ENCODE measurements at places on chromosomes 6 and 20.

DNA sequence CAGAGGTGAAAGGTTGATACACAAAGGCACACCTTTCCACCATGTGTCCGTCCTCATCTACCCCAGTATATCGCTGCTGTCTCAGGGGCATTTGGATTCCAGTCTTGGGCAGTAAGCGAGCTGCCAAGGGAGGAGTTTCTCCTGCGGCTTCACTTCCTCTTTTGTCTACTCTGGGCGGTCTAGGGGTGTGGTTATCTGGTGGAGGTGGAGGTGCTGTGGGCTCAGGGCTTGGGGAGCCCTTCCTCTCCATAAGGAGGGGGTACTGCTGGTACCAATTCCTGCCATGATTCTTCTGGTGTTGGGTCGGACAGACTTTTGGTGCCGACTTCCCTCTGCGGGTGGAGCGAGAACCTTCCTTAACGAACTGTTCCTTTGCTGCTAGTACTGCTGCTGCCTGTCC lies 31.9 kb upstream of the FABP7 start:
- no peak for DNase-seq

DNA sequence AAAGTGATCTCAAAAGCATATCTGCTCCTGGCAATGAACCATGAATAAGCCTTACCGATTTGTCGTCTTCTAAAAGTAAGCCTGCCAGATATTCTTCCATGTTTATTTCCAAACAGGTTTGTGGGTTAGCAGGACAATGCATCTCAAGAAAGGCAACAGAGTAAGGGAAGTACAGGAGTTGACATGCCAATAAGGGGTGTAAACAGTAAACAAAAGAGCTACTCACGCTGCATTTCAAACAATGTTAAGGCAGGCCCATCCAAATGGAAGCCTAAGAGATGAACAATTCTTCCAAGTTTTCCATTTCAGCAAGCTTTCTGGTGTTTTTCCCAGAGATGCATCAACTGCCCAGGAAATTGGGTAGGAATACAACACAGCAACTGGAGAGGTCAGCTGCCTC lies 27.8 kb upstream of the CRIP3 start:
- DNase-seq: no peak

DNA sequence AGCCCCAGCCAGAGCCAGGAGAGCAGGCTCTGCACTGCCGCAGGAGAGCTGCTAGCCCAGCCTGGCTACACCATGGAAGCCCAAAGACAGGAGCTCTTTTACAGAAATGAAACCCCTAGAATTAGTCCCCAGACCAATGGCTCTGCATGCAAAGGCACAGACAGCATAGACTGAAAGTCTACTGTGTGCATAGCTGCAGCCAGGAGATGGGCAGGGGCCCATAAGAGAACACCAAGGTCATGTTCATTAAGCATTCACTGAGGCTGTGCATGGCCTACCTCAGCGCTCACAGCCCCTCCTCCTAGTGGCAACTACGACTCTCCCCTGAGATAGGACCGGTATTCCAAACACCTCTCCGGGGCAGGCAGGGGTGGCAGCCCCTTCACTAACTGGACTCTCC lies 34.9 kb downstream of the SNX5 start:
- DNase-seq: no peak

GRCh38 chr6:119138906-119139541 lies 60.6 kb upstream of the FAM184A start:
- no peak for DNase-seq

GRCh38 chr6:43247114-43247999 lies 4.1 kb downstream of the TTBK1 start:
- peak; percentile 72 for DNase-seq

DNA sequence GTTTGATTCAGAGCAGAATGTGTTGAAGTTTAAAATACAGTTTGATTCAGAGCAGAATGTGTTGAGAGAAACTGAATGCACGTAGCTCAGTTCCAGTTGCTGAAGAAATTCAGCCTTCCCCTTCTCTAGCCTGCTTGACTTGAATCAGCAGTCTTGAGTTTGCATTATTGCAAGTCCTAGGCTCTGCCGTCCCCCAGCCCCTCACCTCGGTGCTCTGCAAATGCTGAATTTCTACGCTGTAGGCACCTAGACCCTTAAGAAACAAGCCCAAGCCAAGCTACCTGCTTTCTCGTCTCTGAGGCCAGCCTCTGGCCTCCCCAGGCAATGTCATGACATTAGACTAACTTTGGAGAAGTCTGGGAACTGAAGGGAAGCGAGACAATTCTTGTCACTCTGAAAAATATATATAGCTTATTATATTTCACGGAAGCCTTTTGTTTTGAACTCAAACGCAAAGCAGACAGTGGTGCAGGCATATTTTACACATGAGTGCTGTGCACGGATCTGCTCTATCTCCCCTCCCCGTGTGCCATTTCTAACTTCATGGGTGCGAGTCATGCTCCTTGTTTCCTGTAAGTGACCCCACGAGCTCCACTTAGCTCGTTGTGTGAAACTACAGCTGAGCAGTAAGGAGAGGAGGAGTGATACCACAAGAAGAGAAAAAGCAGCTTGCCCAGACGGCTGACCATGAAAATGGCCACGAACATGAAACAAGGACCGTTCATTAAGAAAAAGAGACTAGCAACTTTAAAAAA lies 71.4 kb upstream of the DUSP22 start:
- DNase-seq: no peak

GRCh38 chr6:27281569-27281968 lies 30.5 kb downstream of the POM121L2 start:
- DNase-seq: no peak

DNA sequence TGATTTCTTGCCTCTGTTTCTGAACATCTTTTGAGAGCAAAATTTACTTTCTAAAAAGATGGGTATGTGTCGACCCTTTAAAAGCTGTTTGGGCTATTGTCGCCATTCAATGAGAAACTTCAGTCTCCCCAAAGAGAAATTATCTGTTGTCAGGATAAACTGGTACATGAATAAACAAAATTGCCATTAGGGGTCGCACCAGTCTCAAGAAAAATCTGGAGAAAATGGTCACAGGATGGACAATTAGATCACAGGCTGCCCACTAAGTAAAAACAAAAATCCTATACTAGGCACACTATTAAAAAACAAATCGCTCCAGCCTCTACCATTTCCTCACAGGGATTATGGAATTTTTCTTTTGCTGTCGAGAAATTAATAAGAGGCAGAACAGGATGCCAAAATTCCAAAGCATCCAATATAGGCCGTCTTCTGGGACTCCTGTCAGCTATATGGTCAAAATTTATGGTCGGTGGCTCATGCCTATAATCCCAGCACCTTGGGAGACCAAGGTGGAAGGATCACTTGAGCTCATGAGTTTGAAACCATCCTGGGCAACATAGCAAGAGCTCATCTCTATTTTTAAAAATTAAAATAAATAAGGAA lies 5.5 kb upstream of the HLA-E start:
- DNase-seq: no peak

DNA sequence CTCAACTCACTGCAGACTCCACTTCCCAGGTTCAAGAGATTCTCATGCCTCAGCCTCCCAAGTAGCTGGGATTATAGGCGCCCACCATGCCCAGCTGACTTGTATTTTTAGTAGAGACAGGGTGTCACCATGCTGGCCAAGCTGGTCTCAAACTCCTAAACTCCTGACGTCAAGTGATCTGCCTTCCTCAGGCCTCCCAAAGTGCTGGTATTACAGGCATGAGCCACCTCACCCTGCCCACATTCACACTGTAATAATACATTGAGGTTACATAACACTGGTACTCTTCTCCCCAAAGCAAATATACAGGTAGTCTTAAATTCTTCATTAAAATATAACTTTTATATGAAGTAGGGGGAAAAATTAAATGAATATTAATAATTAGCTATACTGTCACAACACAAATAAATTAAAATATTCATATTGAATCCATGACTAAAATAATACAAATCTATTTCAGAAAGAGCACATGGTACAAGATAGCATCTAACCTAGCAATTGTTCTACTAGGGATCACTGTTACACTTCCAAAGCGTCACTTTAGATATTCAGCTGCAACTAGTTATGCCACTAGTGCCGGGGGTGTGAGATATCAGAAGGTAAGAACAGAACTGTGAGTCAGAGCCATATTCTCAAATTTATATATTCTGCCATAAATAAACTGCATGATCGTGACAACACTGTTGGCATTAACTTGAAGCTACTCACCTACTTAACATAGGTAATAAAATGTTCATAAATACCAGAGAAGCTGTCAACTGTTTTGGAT lies 169.1 kb upstream of the SHLD1 start:
- no peak for DNase-seq

- DNase-seq: no peak
Measured at GRCh38 chr6:12861603-12862002, 145.0 kb downstream of the PHACTR1 start.

GRCh38 chr6:101845172-101845571 lies 451.7 kb downstream of the GRIK2 start:
- DNase-seq: no peak

GRCh38 chr6:167296902-167297301 lies 5.8 kb downstream of the UNC93A start:
- no peak for DNase-seq

GRCh38 chr6:33375143-33375671 lies 16.4 kb upstream of the KIFC1 start:
- DNase-seq: no peak

- no peak for DNase-seq
Measured at GRCh38 chr6:20365456-20365855, 36.2 kb upstream of the E2F3 start.

- DNase-seq: no peak
Measured at GRCh38 chr6:31659649-31660380, 763 bp downstream of the C6orf47 start.

GRCh38 chr6:75101896-75102295 lies 104.0 kb downstream of the COL12A1 start:
- no peak for DNase-seq

DNA sequence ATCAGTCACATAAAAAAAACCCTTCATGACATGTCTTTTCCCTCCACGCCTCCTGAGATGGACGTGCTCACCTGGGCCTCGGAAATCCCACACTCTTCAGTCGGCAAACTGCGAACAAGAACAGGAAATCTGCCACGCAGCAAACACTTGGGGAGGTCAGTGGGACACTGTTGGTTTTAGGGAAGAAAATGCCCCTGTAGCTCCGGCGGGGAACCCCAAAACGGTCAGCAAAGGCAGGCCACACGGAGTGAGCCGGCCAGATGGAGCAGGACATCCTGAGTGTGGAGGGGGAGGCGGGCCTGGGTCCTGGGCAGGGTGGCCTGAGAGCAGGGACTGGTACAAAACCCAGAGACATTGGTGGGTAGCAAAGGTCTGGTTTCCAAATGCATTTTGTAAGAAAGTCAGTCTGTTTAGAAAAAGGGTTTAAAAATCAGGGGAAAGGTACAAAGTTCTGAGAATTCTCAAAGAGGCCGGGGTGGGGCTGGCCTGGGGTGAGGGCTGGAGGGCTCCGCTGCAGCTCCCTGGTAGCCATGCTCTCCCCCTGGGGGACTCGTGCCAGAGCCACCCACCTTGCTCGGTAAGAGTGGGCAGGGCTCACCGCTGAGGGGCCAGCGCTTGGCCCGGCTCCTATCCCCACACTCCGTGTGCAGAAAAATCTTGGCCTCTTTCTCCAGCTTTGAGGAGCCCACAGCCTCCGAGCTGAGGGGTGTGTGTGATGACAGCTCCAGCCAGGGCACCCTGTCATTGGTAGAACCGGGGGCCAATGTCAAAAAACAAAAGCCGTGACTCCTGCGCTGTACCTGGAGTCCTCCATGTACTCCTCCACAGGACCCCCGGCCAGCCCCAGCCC lies 5.2 kb downstream of the SLC2A4RG start:
- no peak for DNase-seq

DNA sequence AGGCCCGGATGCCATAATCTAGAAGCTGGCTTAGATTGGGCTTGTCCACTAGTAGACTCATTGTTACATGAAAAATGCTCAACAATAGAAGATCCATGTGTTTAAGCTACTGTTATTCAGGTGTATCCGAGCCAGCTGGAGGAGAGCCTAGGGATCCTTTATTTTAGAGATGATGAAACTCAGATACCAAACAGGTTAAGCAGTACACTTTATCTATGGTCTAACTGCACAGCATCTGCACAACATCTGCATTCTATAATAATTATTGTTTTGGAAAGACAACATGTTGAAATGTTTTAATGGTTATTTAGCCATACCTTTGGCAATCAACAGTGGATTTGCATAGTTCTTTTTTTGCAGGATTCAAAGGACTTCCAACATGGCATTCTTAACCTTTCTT lies 134.1 kb downstream of the RFPL4B start:
- no peak for DNase-seq

DNA sequence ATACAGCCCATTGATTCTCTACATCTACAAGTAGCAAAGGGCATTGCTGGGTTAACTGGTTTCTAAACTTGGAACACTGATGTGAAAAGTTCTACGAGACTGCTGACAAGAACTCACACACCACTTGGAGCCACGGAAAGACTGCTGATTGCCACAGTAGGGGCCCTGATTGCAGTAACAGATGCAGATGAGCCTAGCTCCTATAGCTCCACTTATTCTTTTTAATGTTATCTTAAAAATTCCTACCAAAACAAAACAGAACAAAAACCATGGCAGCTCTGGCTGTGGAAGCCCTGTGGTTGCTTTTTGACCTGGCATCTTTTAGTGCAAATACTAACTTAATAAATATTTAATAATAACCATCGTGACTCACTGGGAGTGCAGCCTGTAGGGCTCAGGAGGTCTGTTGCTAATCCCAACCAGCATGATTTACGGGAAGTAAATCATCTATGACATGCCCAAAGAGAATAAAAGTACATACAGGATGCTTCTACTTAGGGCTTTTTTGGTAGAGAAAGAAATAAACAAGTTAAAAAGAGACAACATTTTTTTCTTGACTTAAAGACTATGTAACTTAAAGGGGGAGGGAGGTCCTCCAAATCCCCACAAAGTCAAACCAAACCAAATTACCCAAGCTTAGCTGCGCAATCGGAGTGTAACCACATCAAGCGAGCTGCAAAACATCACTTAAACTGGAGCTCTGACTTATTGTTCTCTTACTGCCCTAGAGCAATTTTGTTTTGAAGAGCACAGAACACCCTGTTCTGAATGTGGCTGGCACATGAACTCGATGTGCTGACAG lies 87.2 kb downstream of the FKBP5 start:
- no peak for DNase-seq

- no peak for DNase-seq
Measured at GRCh38 chr20:57391439-57392301, 474 bp downstream of the RBM38 start.

GRCh38 chr6:13474360-13474759 lies 13.0 kb downstream of the GFOD1 start:
- no peak for DNase-seq

GRCh38 chr6:17928514-17929430 lies 58.7 kb downstream of the KIF13A start:
- DNase-seq: no peak

GRCh38 chr20:10179574-10180298 lies 38.9 kb upstream of the SNAP25 start:
- DNase-seq: no peak

Data from NCI-H2171 (cell line).